SW480 (cell line): ENCODE measurements at places on chromosomes 1 and 21.
A peak's percentile ranks its signal among the peaks of the same experiment; 100 is the strongest.

- no peak for DNase-seq
Observed at GRCh38 chr1:79380078-79380477, 373.5 kb upstream of the ADGRL4 start.

DNA sequence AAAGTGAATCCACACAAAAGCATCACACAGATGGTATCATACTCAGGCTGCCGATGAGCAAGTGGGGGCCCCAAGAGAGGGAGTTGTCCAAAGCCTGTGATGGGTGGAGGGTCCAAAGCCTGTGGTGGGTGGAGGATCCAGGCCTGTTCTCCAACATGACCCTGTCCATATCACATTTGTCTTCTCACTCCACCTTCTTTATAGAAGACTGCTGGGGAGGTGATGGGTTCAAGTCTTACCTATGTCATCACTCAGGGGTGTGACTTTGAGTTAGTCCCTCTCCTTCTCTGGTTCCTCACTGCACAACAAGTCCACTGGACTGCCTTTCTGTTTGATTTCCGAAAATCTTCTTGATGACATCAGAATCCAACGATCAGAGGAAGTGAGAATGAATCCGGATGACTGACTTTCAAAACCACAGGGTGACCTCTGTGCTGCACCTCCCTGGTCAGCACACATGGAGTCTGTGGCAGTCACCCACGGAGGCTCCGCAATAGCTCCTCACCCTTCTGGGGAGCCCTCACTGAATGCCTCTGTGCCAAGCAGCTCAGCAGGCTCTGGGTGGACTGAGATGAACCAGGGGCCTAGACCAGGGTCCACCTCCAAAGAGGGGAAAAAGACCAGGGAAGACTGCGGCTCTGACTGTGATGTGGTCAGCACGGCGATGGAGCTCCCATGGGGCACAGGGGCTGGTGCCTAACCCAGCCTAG, 166.8 kb downstream of the HIVEP3 start:
- no peak for DNase-seq

DNA sequence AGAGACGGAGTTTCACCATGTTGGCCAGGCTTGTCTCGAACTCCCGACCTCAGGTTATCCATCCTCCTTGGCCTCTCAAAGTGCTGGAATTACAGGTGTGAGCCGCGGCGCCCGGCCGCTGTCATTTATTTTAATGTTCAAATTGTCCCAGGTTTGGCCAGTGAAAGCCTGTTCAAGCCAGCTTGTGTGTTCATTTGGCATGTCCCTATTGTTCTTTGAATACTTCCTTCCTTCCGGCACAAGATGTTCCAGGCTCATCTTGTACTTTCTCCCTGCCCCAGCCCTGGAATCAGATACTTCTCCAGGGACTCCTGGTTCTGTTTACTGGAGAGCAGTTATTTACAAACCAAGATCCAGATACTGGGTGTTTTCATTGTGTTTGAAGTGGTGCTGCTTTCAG, 37.0 kb downstream of the ZBTB8B start:
- no peak for DNase-seq

DNA sequence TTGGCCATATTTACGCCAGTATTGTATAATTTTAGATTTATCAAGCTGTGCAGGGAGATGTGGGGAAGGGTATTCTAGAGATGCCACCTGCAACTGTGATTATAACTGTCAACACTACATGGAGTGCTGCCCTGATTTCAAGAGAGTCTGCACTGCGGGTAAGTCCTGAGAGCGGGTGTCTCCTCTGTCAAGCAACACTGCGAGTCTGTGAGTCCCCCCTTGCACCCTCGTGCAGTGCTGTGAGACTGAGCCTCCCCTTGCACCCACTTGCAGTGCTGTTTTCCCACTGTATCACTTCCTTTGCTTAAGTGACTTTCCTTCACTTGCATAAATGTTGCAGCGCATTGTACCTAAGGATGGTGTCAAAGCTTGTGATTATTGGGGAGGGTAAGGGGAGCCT, 75.0 kb downstream of the TPR start:
- DNase-seq, result no peak

DNA sequence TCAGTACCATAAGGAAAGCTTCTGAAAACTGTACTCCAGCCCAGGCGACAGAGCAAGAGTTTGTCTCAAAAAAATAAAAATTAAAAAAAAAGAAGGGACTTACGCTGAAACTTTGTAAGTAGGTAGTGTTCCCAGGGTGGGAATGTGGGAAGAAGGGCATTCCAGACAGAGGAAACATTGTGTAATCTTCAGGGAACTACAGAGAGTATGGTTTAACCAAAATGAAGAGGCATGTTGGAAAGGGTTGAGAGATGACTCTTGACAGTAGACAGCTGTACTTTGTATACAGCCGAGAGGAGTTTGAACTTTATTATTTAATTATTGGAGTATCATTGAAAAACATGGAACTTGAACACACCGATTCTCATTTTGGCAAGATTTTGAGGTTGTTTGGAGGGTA, 43.0 kb downstream of the PPP2R5A start:
- DNase-seq, result no peak

DNA sequence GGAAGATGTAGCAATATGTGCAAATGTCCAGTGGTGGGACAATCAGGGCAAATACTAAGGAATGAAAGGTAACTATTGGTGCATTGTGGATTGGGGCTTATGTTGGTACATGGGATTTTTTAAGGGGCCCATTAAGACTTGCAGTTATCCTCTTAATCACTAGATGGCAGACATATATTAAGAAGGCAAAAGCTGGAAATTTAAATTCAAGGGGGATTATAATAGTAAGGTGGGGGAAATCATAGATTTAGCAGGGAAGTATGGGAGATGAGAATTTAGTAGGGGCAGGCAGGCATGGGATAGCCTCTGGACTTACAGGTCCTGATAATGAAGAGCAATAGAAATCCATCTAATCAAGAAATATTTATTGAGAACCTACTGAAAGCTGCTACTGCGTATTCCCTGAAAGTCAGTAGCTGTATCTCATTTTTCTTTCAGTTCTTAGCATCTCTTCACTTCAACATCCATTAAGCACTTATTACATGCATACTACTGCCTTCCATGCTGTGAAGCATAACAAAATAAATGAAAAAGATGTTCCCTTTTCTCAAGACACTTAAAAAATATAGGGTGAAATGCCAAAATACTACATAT, 251.8 kb downstream of the CRB1 start:
- DNase-seq, result peak; percentile 8

GRCh38 chr1:25692560-25692959, 76.0 kb downstream of the MAN1C1 start:
- DNase-seq, result peak; percentile 11

DNA sequence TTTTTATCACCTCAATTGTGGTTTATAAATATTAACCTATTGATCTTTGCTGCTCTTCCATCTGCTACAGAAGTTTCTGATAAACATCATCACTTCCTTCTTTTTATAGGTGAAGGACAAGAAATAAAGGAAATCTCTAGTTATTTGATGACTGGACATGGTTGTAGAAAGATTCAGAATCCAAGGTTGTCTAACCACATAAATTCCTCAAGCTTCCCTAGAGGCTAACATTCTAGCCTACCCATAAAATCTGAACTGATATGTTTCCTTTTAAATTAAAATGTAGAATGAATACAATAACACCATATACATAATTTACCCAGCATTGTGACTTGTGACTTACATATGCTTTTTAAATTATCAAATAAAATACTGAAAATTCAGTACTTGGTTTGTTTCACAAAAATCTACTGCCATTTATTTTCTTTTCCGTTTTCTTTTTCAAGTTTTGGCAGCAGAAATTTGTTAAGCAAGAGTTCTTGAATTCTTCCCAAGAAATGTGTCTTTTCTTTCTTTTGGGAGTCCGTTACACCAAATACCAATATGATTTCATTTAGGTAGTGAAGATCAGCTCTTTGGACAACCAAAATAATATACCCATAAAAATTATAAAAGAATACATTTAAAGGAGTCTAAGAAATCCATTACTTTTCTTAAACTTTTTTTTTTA, 513.2 kb upstream of the ADGRL2 start:
- DNase-seq, result no peak

- DNase-seq, result no peak
Observed at GRCh38 chr1:111274653-111275052, 16.0 kb upstream of the CHIA start.

DNA sequence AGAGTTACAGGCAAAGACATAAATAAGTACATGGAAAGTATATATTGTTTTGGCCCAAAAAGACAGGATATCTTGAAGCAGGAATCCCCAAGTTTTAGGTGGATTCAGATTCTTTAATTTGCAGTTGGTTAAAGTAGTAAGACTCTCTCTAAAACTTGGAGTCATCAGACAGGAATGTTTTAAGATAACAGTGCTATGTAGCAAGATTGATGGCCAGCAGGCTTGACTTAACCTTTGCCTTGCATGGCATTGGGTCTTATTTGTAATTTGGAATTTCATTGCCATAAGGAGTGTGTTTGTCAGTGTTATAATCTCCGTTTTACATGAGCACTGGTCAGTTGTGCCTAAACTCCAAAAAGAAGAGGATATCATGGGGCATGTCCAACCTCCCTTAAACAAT, 727.6 kb upstream of the CHRM3 start:
- DNase-seq, result no peak

- no peak for DNase-seq
Observed at GRCh38 chr1:23366146-23366545, 3.5 kb downstream of the ZNF436 start.

GRCh38 chr1:230753586-230754251, 6.5 kb downstream of the CAPN9 start:
- DNase-seq, result no peak

DNA sequence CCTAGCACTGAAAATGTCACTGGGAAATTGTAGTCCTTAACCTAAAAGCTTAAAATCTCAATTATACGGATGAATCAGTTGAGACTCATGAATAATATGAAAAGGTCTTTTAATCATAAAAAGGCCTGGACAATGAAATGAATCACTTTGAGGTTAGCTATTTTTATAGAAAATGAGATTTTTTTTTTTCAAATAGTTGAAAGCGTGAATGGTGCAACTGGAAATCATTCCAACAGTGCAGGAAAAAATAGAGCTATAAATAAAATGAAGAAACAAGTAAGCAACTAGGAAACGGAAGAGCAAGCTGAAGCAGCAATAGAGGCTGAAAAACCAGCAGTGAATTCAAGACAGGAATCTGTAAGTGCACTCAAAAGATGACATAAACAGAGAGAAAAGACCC, 142.9 kb downstream of the BACH1 start:
- no peak for DNase-seq

GRCh38 chr1:214364786-214365295, 83.9 kb downstream of the SMYD2 start:
- no peak for DNase-seq

DNA sequence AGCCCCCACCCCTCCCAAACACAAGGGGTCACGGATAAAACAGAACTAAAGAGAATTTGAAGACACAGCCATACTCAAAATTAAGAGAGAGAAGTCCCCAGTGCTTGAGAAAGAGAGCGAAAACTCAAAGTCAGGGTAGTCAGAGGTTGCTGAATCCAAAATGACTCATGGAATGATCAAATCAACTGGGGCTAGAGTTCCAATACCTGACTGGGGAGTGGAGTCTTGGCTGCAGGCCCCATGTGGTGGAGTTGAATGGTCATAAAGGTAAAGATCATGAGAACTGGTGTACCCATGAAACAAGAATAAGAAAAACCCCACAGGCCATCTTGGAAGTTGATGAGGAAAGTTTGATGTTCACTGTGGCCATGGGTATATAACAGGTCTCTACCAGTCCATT, 84.5 kb upstream of the LRRN2 start:
- DNase-seq, result no peak

GRCh38 chr1:64502931-64503330, 33.0 kb downstream of the CACHD1 start:
- DNase-seq, result peak; percentile 83

DNA sequence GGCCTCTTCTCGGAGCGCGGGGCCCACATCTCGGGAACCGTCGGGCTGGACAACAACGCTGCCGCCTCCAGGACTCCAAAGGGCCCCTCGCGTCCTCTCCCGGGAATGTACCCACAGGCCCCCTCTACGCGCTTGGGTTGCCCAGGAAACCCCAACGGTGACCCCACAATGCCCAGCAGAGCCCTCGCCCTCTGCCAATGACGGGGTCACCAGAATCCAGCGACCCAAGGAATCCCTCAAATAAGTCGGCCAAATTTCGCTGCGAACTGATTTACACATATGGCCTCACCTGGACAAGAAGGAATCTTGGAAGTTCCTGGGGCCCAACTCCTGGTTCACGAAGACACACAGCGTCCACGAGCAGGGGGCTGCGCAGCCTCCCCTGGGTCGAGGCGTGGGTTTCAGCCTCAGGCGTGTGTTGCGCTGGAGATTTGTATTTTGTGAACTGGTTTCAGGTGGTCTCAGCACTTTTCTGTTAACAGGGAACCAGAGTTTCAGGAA, 78.1 kb downstream of the DESI2 start:
- no peak for DNase-seq

DNA sequence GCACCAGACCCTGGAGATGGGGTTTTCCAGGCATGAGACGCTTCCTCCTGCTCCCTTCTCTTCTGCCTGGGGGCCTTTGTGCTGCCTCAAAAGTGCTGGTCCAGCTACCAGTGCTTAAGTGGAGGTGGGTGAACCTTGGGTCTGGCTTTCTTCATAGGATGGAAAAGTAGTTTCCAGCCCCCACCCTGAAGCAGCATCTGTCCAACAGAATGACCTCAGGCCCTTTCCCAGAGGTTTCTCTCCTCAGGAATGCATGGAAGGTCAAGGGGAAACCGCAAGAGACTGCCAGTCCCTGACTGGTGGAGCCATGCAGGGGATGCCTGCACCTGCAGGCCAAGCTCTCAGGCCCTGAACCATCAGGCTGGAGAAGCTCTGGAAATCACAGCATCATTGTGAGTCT, 63.8 kb downstream of the HMGB4 start:
- DNase-seq, result no peak

DNA sequence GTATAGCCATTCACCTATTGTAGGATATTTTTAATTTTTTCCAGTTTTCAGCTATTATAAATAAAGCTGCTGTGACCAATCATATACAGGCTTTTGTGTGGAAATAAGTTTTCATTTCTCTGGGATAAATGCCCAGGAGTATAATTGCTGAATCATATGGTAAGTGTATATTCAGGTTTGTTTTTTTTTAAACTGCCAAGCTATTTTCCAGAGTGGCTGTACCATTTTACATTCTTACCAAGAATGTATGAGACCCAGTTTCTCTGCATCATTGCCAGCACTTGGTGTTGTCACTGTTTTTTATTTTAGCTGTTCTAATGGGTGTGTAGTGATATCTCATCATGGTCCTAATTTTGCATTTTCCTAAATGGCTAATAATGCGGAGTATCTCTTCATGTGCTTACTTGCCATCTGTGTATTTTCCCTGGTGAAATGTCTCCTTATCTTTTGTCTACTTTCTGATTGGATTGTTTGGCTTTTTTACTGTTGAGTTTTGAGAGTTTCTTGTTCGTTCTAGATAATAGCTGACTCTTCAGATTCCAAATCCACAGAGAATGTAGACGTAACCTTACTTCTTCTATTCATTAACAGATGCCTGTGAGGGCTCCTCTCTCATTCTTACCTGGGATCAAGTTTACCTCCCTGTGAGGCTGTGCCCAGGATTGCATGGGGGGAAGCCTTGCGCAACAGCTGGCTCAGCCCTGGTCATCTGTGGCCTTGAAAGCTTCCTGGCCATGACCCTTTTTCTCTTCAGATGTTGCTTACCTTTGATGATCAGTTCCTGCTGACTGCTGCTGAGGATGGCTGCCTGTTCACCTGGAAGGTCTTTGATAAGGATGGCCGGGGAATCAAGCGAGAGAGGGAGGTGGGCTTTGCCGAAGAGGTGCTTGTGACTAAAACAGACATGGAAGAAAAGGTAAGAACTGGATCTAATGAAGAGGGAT, 42.6 kb downstream of the CFAP57 start:
- no peak for DNase-seq
